ENCODE measurements at places on chromosomes 2 and 18. TPM values are rescaled to one million over a fixed set of nuclear protein-coding genes. Genes with fewer than 3 reads are reported as not detected.

- no peak for DNase-seq
These were observed 26.0 kb downstream of the ADRA2B start for GRCh38 chr2:96090196-96090926.

- DNase-seq = no peak
These were observed 21.4 kb downstream of the GRHL1 start for GRCh38 chr2:9972621-9973479.

DNA sequence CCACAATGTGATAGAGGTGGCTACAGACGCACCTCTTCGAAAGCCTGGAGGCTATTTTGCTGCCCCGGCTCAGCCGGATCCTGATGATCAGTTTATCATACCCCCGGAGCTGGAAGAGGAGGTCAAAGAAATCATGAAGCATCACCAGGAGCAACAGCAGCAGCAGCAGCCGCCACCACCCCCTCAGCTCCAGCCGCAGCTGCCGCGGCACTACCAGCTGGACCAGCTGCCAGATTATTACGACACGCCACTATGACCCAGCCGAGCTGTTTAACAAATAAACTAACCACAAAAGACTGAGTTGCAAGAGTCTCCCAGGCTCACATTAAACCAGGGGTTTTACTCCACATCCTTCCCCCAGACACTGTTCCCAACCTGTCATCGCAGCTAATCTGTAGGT, 263.8 kb downstream of the PHLPP1 start:
- peak; percentile 79 for DNase-seq

DNA sequence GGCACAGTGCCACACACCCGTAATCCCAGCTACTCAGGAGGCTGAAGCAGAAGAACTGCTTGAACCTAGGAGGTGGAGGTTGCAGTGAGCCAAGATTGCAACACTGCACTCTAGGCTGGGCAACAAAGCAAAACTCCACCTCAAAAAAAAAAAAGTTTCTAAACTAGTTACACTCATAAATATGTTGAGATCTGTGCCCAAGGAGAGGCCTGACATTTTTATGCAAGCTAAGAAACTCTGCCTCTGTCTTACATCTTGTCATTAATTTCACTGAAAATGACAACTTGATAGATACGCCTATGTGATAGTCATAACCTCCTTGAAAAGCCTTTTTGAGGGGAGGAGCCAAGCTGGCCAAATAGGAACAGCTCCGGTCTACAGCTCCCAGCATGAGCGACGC, 412.7 kb downstream of the STK39 start:
- DNase-seq = no peak

GRCh38 chr2:64283641-64284361, 139.6 kb upstream of the PELI1 start:
- DNase-seq = no peak

- DNase-seq = no peak
These were observed 27.7 kb upstream of the AP1S3 start for GRCh38 chr2:223865124-223865523.

DNA sequence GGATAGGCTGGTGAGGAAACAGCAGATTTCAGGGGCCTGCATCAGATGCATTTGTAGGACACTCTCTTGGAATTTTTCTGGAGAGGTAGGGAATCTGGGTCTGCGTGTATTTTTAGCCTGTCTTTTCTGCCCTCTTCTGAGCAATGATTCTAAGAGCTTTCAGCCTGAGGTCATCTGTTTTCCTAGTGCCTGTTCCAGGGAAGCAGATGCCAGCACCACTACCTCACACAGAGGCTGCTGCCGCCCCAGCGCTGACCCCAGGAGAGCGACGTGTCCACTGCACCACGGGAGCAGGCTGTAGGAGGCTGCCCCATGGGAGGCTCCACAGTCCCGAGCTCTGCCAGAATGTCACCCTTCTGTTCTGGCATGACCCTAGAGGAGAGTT, 316.5 kb downstream of the CYP26B1 start:
- DNase-seq = no peak

- DNase-seq = no peak
These were observed 210.7 kb upstream of the SALL3 start for GRCh38 chr18:78768656-78769501.

DNA sequence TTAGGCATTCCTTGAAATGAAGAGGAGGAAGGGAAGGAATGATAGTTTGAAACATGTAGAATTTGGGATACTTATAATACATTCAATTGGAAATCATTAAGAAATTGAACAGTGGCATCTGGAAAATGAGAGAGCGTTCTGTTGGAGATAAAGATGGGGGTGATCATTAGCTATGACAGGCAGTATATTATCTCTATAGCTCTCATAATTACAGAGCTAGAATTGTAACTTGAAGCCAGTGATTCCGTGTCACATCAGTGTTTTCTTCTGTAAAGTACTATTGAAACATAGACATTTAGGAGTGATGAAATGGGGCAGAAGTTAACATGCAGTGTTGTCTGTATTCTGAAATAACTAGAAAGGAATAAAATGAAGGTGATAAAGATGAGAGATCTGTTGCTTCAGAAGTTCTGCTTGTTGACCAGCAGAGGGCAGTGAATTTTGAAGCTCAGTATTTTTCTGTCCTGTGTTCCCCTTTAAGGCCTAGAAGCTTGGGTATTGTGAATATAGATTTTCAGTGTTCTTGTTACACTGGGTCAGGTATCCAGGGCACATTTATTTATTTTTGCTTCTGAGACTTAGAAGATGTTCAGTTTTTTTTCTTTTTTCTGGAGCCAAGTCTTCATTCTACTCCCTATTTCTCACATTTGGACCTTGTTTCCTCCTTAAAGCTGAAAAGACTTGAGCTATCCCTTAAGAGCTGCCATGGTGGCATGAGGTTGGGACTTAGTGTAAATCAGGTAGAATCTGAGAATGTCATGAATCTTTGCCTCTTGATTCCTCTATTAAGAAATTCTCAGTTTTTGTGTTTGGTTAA, 157.4 kb downstream of the TAF4B start:
- no peak for DNase-seq

DNA sequence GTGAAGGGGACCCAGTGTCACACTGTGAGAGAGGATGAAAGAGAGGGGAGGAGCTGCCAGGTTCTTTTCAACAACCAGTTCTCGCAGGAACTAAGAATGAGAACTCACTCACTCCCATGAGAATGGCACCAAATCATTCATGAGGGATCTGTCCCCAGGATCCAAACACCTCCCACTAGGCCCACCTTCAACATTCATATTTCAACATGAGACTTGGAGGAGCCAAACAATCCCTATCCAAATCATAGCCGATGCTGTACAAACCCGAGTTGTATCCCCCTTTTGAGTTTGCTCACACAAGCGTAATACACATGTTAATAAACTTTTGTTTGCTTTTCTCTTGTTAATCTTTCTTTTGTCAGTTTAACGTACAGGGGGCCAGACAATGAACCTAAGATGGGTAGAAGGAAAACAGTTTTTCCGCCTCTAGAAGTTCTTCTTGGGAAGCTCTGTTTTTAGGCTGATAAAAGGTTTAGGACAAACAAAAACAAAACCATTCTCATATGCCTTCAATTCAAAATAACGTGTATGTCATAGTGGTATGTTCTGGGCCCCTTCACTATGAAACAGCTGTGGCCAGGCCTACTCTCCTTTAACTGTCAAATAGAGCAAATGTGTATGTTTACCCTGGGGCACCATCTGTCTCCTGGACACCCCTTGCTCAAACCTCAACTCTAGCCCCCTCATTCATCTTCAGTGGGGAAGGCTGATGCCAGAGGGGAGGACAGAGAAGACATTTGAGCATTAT, 9.1 kb upstream of the TMEM37 start:
- DNase-seq = no peak

DNA sequence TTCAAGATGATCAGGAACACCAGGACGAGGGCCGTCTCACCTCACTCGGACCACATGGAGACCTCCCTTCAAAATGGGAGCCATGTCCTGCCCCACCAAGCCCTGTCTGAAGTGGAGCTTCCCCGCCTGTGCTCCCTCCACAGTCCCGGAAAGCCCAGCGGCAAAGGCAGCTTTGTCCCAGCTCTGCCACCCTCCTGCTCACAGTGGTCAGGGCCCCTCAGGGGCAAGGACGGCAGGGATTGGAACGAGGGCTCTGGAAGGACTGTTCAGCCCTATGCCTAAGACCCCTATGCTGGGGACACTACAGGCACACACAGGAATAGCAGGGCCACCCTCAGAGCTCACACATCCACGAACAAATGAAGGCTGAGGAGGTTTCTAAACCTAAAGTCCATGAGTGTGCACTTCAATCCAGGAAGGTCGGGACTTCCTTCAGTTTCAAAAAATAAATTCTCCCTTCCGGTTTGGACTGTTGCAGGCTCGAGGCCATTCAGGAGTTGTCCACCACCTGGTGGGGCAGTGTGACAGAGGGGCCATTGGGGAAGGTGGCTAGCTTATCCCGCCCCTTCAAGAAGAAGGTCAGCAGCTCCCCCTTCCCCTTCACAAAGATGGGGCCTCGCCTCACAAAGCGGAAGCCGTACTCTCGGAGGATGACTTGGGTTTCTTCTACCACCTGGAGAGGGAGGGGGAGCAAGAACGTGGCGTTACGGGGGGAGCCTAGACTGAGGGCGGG, 26.4 kb downstream of the CENPO start:
- no peak for DNase-seq

GRCh38 chr2:3112553-3112952, 265.1 kb downstream of the EIPR1 start:
- no peak for DNase-seq

DNA sequence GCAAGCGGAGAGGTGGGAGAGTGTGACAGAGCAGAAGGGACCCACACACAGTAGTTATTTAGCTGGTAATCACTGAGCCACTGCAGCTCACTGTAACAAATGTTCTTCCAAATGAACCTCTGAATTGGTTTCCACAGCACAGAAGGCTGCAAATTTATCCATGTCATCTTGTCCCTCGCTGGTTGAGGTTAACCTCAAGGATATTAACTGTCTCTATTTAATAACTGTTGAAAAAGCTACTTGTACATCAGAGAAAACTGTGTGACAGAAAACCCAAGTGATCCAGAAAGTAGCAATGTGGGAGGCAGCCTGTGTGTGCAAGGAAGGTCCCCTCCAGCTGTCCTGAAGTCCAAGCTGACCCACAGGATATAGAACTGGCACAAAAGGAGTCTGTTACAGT, 153.6 kb downstream of the DSEL start:
- no peak for DNase-seq

- DNase-seq = no peak
These were observed 119.5 kb downstream of the ACTR3 start for GRCh38 chr2:114009205-114009944.

DNA sequence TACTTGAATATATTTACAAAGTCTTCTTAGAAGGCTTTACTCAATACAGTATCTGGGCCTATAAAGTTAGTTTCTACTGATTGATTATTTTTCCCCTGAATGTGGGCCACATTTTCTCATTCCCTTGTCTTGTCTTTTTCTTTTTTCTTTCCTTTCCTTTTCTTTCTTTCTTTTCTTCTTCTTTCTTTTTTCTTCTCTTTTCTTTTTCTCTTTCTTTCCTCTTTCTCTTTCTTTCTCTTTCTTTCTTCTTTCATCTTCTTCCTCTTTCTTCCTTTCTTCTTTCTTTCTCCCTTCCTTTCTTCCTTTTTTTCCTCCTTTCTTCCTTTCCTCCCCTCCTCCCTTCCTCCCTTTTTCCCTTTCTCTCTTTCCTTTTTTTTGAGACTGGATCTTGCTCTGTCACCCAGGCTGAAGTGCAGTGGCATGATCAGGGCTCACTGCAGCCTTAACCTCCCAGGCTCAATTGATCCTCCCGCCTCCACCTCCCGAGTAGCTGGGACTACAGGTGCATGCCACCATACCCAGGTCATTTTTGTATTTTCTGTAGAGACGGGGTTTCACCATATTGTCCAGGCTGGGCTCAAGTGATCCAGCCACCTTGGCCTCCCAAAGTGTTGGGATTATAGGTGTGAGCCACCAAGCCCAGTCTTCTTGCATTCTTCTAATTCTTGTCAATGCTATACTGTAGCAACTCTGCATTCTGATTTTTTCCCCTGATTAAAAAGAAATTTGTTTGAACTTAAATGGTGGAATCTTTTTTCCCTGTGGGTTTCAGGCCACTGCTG, 133.1 kb upstream of the FBXO11 start:
- DNase-seq = no peak

GRCh38 chr2:118853651-118854291, 6.3 kb upstream of the EN1 start:
- DNase-seq = no peak

DNA sequence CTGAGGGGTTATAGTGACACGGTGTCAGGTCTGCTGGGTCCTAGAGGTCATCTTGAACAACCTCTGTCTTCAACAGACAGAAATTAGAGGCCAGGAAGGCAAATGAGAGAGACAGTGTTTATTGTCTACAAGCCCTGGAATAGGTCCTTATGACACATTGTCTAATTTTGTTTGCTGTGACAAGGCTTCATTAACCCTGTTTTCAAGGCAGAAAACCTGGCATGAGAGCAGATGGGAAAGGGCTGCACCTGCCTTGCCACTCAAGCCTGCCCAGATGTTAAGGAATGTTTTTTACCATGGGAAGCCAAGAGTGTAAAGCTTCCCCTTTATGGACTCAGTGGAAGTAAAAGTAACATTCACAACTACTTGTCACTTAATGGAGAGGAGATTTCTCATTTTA, 275.3 kb downstream of the KCNS3 start:
- DNase-seq = no peak

The UGT1A5 gene
- 3.0 TPM for total RNA-seq

The AQP4 gene
- 1.2 TPM for total RNA-seq

The SFT2D3 gene
- total RNA-seq = 4.7 TPM

The CYP26B1 gene
- 1.7 TPM for total RNA-seq

The ICOS gene
- 0.31 TPM for total RNA-seq

The UGT1A1 gene
- total RNA-seq = 97.5 TPM

Data from right lobe of liver (tissue), 6 donors.